Activated CD4-positive, alpha-beta T cell treated with anti-CD3 and anti-CD28 coated beads for 36 hours (primary cell): ENCODE measurements at places on chromosomes 7 and 10. TPM values are rescaled to one million over a fixed set of nuclear protein-coding genes. Genes with fewer than 3 reads are reported as not detected.

DNA sequence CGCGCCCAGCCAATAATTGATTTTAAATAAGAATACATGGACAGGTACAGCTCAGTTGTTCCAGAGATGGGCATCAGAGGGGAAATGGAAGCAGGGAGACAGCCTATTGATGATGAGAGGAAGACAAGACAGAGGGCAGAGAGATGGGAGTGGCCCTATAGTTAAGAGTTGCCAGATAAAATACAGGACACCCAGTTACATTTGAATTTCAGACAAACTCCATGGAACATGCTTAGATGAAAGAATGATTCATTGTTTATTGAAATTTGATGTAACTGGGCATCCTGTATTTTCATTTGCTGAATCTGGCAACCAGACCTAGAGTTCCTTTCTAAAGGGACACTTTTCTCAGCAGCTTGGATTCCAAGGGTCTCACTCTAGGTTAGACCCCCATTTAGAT is 341.1 kb downstream of the FRMD4A start:
- no peak for DNase-seq
- no peak overlapping the region for H3K27ac ChIP-seq
- H3K4me3 ChIP-seq = no peak overlapping the region
- no peaks in the 10 kb centered on the region for H3K27me3 ChIP-seq

DNA sequence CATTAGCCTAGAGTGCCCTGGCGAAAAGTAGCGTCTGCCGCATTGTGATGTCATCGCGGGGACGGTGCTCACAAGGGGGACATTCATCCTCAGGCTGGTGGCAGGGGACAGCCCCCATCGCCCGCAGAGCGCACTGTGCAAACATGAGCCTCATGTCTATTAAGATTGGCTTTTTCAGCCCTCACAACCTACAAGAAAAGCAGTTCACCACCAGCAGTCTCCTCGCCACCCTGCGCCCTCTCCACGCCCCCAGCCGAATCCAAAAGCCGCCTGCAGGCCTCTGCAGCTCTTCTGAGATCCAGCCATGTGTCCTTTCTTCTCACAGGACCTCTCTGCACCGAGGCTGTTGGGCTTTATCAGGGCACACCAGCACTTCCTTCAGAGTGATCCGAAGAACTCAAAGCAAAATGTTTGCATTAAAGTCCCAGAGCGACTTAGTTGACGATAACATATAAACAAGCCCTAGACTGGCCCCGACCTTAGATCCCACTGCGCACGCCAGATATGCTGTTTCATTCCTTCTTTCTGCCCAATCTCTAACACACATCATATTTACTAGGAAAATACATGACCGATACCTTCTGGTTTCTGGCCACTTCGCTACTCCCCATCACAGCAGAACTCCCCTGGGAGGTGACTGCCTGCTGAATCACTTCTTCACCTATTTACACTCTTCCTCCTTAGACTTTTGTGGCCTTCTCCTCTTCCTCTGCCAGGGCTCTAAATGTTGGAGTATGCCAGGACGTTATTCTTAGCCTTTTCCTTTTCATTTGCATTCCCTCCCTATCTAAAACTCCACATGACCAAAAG is 206.0 kb upstream of the SH2B2 start:
- no peaks in the 10 kb centered on the region for H3K27me3 ChIP-seq
- peaks cover 48% of the 10 kb centered on the region for H3K36me3 ChIP-seq
- no peak for DNase-seq
- H3K27ac ChIP-seq = no peak overlapping the region
- no peak overlapping the region for H3K4me3 ChIP-seq
- no peaks in the 10 kb centered on the region for H3K4me1 ChIP-seq

DNA sequence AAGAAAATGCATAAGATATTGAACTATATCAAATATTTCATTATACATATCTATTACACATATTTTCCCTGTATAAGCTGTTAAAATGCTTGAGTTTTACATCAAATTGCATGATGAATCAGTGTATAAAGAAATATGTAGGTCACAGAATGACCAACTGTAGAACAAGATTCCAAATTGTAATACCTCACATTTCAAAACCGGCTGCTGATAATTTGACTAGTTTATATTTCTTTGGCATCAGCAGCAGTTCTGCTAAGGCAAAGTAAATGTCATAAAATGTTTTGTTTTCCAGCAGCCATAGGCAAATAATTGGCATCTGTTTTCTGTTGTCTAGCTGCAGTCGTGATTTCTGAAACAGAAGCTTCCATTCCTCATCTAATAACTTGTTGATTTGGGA is 633.9 kb downstream of the ARL4A start:
- no peaks in the 10 kb centered on the region for H3K36me3 ChIP-seq
- H3K27ac ChIP-seq = no peak overlapping the region

GRCh38 chr7:139065323-139065722 is 29.5 kb upstream of the ZC3HAV1L start:
- H3K4me3 ChIP-seq = peak overlapping the region; percentile 7
- peak overlapping the region; percentile 33 for H3K27ac ChIP-seq
- H3K27me3 ChIP-seq = no peaks in the 10 kb centered on the region
- H3K36me3 ChIP-seq = peaks cover 85% of the 10 kb centered on the region
- peaks cover 59% of the 10 kb centered on the region for H3K4me1 ChIP-seq

- H3K27ac ChIP-seq = peak overlapping the region; percentile 37
- peak; percentile 58 for DNase-seq
- H3K27me3 ChIP-seq = peaks cover 38% of the 10 kb centered on the region
- H3K4me1 ChIP-seq = peaks cover 31% of the 10 kb centered on the region
- H3K4me3 ChIP-seq = peak overlapping the region; percentile 92
- H3K36me3 ChIP-seq = peaks cover 3% of the 10 kb centered on the region
These were observed 609 bp downstream of the DOCK4 start for GRCh38 chr7:112205343-112206237.

DNA sequence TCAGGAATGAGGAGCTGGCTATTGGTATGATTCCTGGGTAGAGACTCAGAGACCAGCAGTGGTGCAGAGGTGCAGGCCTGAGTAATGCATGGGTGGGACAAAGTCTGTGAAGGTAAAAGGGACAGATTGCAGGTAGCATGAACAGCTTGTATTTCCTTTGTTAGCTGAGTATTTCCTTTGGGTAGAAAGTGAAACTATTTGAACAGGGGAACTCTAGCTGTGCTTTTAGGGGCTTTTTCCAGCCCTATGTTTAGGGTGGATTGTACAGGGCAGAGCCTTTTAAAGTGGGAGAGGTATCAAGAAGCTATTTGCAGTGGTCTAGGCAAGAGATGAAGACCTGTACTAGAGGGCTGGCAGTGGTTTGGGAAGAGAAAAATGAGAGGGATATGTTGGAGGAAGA is 739.9 kb downstream of the REEP3 start:
- H3K27ac ChIP-seq = no peak overlapping the region
- no peaks in the 10 kb centered on the region for H3K36me3 ChIP-seq
- H3K27me3 ChIP-seq = no peaks in the 10 kb centered on the region
- H3K4me3 ChIP-seq = no peak overlapping the region
- DNase-seq = no peak

- peak; percentile 63 for DNase-seq
- peaks cover 4% of the 10 kb centered on the region for H3K36me3 ChIP-seq
- peak overlapping the region; percentile 84 for H3K27ac ChIP-seq
- peak overlapping the region; percentile 81 for H3K4me3 ChIP-seq
- H3K27me3 ChIP-seq = peaks cover 7% of the 10 kb centered on the region
These were observed 1.2 kb downstream of the AGAP3 start for GRCh38 chr7:151087245-151088018.

DNA sequence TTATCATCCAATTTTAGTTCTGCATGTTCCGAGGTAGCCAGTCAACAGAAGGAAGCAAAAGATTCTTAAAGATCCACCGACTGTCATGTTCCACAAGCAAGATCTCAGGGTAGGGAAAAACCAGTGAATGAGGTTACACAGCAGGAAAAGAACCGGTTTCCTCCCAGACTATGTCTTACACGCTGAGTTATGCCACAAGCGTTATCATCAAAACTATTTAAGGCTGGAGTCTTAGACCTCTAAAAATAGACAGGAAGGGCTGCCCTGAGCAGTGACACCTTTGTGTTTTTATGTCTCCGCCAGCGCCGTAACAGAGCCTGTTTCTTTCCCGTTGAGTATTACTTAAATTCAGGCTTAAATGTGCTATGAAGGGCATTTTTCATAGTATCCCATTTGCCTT is 48.3 kb downstream of the PROSER2 start:
- H3K27ac ChIP-seq = no peak overlapping the region
- H3K4me3 ChIP-seq = no peak overlapping the region
- H3K4me1 ChIP-seq = peaks cover 17% of the 10 kb centered on the region
- no peak for DNase-seq
- H3K27me3 ChIP-seq = peaks cover 6% of the 10 kb centered on the region
- H3K36me3 ChIP-seq = no peaks in the 10 kb centered on the region

- H3K36me3 ChIP-seq = no peaks in the 10 kb centered on the region
- H3K4me3 ChIP-seq = no peak overlapping the region
- no peak overlapping the region for H3K27ac ChIP-seq
- H3K4me1 ChIP-seq = no peaks in the 10 kb centered on the region
- no peaks in the 10 kb centered on the region for H3K27me3 ChIP-seq
- no peak for DNase-seq
These were observed 89.8 kb upstream of the ANLN start for GRCh38 chr7:36299823-36300341.

RARRES2 gene
- total RNA-seq = not detected

AGMO gene
- total RNA-seq = not detected

EVX1 gene
- total RNA-seq = not detected

PHTF2 gene
- 26.7 TPM for total RNA-seq

CXCL12 gene
- total RNA-seq = not detected
